Tibial artery (tissue), 4 donors: ENCODE measurements at places on chromosomes 16 and 17.
A peak's percentile ranks its signal among the peaks of the same experiment; 100 is the strongest.

- no peak for DNase-seq
Measured at GRCh38 chr16:14456793-14457481, 173.1 kb downstream of the PARN start.

DNA sequence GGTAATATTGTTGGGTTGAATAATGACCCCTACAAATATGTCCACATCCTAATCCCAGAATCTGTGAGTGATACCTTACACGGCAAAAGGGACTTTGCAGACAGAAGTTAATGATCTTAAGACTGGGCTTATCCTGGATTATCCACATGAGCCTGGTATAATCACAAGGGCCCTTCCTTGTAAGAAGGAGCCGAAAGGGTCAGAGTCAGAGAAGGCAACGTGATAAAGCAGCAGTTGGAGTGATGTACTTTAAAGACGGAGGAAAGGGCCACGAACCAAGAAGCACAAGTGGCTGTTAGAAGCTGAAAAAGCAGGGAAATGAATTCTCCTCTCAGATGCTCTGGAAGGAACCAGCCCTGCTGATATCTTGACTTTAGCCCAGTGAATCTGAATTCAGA is 137.8 kb downstream of the UTP18 start:
- DNase-seq: no peak

DNA sequence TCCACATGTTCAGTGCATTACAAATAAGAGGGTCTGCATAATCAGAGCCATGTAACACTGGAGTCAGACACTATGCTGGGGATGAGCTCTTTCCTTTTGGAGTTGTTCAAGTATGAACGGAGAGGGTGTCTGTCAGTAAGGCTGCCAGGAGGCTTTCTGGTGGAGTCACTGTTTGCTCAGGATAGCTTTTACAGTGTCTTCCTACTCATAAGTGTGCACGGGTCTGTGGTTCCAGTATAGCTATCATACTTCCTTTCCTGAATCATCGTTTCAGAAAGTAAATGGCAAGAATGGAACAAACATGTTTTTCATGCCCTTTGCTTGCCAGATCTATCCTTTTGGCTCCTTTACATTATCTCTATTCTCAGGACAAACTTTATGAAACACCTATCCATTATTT is 152.7 kb upstream of the CDH11 start:
- no peak for DNase-seq

DNA sequence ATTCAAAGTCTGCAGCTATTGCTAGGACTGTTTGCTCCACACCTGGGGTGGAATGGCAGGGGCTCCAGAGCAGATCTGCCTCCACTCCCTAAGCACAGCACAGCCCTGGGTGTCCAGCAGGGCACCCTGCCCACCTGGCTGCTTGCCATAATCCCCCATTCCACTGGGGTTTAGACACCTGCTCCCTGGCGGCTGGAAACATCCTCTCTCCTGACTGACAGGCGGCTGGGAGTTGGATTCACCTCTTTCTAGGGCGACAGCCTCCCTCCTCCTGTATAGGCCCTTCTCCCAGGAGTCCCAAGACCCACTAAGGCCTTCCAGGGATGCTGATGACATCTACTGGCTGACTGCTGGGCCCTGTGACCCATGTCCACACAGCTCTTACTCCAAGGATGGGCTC is 18.0 kb downstream of the HDAC5 start:
- no peak for DNase-seq

- no peak for DNase-seq
Measured at GRCh38 chr16:89749637-89750036, 28.3 kb downstream of the ZNF276 start.

DNA sequence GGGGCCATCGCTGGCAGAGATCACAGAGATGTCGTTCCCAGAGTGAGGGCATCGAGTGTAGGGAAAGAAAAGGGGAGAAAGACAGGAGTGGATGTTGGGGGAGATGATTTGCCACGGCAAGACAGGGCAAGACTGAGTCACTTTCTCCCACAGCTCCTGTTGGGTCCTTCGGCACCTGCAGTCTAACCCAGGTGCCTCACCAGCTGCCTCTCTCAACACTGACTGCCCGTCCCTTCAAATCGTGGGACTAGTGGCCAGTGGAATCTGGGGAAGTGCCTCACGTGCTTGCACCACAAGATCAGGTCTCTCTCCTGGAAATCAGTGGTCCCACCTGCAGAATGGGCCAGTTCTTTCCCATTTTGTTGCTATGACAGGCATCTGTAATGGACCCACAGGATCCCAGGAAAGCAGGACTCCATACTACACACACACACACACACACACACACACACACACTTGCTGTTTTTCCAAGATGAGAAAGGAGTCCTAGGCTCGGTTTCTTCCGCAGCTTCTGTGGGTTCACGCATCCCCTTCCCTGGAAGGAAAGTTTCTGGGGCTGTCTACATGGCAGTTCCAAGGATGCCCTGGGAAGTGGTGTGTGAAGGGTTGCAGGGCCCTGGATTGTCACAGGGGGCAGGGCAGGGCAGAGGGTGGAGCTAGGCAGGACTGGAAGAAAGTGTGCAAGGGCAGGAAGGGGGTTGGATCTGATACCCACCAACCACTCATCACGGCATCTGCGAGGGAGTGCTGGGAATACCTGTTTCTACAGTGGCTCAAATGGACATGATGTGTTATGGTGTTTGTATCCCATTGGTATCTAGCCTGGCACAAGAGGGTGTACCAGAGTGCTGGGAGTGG is 10.2 kb upstream of the CBX8 start:
- DNase-seq: no peak

GRCh38 chr16:81831722-81832126 is 52.6 kb downstream of the PLCG2 start:
- peak; percentile 70 for DNase-seq

DNA sequence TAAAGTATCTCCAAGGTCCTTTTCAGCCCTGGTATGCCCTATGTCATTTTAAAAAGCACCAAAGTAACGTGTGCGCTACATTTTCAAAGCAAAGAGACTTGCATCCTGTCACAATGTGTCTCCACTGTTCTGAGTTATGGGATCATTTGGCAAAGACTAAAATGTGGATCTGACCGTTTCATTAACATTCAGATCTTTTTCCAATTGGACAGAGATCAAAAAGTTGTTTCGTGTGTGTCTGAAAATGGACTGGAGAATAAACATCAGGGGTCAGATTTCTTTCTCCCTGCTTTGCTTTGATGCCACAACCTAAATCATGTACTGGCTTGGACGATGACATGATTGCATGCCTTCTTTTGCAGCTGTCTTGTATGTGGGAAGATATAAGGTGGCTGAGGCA is 136.0 kb upstream of the NOG start:
- DNase-seq: no peak

GRCh38 chr17:8692916-8693315 is 51.7 kb downstream of the CCDC42 start:
- no peak for DNase-seq

GRCh38 chr16:6775712-6776111 is 556.9 kb upstream of the RBFOX1 start:
- DNase-seq: no peak

DNA sequence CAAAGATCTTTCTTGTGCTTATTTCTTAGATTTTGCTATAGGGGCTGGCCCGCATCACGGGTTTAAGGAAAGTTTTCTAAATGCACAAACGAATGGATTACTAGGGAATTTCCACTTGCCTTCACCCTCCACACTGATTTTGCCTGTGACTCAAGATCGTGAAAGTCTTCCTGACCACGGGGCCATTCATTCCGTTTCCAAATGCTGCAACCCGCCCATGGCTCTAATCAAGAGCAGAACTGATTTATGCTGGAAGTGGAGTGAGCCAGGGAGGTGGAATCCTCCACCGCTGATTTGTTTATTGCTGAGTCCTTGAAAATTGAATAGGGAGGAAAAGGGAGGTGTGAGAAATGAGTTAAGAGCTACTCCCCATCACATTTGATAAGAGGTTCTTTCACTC is 52.4 kb downstream of the CA10 start:
- DNase-seq: no peak

DNA sequence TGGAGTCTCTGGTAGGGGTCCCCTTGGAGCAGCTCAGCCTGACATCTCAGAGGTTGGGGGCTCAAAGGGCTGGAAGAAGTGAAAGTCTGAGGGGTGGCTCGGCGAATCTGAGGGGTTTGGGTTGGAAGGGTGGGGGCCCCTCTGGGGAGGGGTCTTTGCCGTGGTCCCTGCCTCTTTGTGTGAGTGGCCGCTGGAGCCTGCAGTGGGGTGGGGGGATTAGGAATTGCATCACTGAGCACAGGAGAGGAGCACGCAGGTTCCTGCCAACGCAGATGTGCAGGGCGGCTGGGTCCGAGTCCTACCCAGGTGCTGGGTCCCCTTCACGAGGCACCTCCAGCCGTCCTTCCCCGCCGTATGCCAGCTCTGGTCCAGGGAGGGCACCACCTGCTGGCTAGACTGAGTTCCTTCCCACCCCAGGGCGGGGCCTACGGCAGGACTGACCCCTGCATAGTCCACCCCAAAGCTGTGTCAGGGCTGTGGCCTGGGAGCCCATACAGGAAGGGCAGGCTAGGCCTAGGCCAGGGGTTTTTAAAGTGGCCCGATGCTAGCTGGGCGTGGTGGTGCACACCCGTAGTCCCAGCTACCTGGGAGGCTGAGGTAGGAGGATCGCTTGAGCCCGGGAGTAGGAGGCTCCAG is 9.9 kb downstream of the FMNL1 start:
- DNase-seq: no peak

DNA sequence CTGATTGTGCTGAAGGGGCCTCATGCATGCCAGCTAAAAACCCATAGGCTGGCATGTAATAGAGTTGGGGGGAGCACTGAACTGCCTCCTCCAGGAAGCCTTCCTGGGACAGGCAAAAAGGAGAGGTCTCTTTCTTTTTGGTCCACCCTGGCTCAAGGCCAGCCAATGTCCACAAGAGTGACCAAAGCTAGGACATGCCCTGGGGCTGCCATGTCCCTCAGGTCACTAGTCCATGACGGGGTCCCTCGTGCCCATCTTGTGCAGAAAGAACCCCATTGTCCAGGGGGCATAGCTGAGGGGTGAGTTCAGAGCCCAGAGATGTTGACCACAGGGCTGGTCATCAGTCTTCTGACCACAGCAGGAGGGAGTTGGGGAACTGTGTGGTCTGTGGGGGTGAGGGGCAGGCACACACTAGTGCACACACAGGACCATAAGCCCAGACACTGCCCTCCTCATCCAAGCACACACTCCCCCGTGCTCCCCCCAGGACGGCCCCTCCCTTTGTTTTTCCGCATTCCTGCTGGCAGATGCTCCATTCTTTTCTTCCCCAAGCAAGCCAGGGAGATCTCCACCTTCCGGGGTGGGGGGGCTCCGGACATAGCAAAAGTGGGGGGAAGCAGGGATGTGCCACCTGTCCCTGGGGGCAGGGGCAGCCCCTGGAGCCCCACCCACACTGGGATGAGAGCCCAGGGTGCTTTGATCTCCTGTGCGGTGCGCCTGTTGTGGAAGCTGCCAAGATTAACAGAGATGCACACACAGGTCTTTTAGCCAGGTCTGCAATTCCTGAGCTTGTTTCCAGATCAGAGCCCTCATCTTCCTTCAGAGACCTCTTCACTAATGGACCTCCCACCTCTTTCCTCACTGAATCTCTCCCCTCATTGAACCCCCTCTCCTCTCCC is 25.2 kb upstream of the PHB1 start:
- no peak for DNase-seq

DNA sequence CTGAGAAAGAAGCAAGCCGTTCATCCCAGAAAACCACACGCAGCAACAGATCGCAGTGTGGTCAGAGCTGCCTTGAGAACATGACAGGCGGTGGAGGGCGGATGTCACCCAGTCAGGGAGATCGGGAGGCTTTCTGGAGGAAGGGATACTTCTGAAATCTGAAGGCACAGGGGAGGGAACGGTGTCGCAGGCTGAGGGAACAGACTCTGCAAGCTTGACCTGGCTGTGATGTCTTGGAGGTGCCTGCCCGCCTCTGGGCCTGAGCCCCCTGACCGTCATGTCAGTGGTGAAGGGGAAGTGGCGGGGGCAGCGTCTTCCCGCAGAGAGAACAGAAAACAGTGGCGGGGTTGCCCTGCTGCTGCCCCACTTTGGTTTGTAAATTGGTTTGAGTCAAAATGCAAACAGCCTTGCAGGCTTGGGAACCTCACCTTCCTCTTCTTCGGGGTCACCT is 8.1 kb upstream of the ATP2A3 start:
- DNase-seq: no peak

DNA sequence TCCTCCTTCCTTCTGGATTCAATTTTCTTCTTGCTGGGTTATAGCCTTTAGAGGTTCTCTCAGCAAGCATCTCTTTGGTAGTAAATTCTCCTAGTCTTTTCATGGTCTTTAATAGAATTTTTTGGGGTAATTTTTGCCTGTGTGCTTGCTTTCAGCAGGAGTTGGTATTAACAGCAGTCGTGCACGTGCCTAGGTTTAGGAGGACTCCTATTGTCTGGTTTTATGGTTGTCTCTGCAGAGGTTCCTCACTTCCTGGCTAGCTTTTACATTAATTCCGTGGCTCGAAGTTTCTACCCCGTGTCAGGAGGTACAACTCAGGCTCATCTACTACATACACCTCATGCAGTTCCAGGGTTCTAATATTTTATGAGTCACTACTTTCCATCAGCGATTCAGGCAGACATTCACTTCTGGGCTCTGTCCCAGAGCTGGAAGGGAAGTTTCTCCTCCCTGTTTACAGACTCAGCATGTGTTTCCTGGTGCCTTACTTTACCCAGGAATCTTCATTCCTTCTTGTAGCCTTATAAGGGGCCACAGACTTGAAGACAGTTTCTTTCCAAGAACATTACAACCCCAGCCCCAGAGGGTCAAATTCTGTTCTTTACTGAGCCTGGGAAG is 643.6 kb downstream of the HS3ST4 start:
- no peak for DNase-seq

DNA sequence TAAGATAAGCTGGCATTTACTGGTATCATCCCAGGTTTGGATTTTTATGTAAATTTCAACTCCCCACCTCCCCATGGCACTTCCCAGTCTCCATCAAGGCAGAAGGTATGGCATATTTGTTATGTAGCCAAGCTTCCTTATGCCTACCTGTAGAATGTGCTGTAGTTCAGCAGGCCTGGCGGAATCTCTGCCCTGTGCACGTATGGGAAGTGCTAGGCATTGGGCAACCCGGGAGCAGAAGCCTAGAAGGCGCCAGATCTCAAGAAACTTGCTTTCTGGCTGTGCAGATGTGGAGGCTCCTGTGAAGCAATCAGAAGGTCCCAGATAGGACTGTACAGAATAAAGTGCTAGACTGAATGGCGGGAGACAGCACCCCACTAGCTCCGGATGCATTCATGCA is 64.7 kb downstream of the SNX20 start:
- no peak for DNase-seq

DNA sequence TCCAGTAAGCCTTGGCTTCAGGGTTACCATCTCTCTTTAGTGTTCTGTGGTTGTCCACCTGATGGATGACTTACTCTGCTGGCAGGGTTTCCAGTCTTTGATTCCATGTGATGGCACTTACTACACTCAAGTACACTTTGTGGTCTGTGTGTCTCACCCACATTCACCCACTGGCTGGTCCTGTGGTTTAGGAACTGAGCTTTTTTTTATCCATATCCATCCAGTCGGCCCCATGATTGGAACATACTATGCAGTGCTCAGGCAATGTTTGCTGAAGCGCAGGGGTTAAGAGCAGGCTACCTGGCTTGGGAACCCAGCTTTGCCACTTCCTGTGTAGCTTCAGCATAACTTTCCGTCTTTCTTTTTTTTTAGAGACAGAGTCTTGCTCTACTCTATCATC is 2.8 kb upstream of the FUS start:
- no peak for DNase-seq

GRCh38 chr17:36888236-36888951 is 48.9 kb upstream of the LHX1 start:
- DNase-seq: no peak

GRCh38 chr17:1943436-1943831 is 81.7 kb downstream of the RTN4RL1 start:
- no peak for DNase-seq
